NCI-H524 treated with DMSO at 0.1 percent for 48 hours (cell line): ENCODE measurements at places on chromosomes 12 and 14.

- no peak for DNase-seq
Observed at GRCh38 chr12:127650626-127651025, 616.3 kb upstream of the TMEM132C start.

DNA sequence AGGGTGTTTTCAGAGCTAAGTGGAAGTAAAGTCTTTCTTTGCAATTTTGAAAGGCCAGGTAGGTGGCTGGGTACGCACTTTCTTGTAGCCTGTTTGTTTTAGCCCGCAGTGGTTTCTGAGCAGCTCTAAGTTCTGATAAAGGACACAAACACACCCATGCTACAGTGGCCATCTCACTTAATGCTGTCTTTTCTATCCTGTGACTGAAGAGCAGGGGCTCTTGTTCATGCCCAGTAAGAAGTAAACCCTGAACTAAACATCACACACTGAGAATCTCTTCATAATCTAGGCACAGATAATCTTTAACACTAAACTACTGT is 427.2 kb downstream of the RAD51B start:
- DNase-seq: no peak

- DNase-seq: no peak
Observed at GRCh38 chr12:54005531-54005852, 3.3 kb upstream of the HOXC8 start.

- peak; percentile 50 for DNase-seq
Observed at GRCh38 chr12:95336387-95337067, 118.9 kb downstream of the VEZT start.

GRCh38 chr14:94047581-94047980 is 21.4 kb downstream of the OTUB2 start:
- DNase-seq: no peak

GRCh38 chr14:103501921-103502669 is 20.5 kb downstream of the CKB start:
- DNase-seq: no peak

DNA sequence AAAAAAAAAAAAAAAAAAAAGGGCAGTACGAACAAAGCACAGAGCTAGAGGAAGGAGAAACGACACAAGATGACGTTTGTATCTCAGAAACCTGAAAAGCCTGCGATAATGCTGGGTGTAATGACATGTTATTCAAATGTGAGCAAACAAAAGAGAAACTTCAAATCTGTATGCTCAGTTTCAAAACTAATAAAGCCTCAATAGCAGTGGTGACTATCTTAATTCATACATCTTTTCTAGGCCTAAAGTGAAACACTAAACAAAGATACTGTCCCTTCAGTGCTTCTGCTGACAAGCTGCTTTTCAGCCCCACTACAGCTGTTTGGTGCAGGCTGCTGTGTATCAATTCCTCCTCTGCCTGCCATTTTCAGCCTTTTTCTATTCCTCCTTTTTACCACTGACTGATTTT is 15.8 kb downstream of the ITPR2 start:
- no peak for DNase-seq

GRCh38 chr12:25009496-25010092 is 60.7 kb upstream of the BCAT1 start:
- DNase-seq: no peak

DNA sequence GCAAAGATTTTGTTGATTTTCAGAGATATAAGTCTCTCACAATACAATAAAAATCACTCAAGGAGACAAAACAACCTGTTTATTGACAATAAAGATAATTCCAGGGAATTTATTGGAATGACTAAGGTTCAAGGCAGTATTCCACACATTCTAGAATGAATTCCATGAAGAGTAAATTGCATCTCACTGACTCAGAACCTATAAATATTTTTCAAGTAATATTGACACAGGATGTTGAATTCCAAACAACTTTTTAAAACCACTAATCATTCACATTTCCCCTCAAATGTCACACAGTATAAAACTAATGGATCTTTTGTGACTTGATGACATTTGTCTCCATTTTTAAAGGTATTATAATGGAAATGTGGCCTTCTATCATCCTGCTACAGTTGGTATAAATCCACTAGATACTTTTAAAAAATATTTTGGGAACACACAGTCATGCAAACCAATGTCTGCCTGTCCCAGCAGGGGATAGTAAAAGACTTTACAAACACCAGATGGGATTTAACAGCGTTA is 42.1 kb upstream of the LGR5 start:
- DNase-seq: no peak

DNA sequence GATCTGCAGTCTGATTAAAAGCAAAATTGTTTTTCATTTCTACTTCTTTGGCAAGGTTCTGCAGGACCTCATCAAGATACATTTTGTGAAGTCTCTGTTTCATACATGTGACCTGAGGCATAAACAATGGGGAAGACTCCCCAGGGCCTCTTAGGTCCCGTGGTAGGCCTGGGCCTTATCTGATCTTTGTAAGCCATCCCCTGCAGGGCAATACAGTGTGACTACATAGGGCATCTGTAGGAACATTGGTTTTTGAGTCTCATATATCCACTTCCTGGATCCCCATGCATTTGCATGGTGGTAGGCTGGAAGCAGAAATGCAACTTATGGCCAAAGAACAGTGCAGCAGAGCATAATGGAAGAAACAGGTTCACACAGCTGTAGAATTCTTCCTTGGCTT is 6.0 kb downstream of the FAR2 start:
- DNase-seq: no peak

DNA sequence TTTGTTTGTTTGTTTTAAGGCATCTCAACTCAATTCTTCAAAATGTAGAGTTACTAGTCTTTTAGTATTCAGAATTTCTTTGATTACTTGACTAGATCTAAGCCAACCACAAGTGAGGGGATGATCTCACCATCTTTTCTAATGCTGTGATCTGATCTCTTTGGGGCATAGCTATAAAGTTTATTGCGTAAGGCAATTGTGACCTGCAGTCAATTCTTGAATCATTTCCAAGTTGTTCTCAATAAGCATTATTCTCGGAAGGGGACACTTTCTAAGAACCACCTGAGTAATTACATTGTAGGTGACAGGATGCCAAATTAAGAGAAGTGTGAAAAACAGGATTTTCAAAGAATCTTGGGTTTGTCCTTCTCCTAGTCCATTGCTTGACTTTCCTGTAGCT is 13.1 kb downstream of the DACT1 start:
- DNase-seq: no peak

GRCh38 chr12:998020-998874 is 7.2 kb downstream of the ERC1 start:
- DNase-seq: no peak

- no peak for DNase-seq
Observed at GRCh38 chr14:99647411-99647810, 2.5 kb downstream of the HHIPL1 start.

GRCh38 chr14:36975834-36976233 is 196.6 kb downstream of the SLC25A21 start:
- DNase-seq: peak; percentile 99

- DNase-seq: no peak
Observed at GRCh38 chr12:6029401-6029800, 84.3 kb upstream of the ANO2 start.

DNA sequence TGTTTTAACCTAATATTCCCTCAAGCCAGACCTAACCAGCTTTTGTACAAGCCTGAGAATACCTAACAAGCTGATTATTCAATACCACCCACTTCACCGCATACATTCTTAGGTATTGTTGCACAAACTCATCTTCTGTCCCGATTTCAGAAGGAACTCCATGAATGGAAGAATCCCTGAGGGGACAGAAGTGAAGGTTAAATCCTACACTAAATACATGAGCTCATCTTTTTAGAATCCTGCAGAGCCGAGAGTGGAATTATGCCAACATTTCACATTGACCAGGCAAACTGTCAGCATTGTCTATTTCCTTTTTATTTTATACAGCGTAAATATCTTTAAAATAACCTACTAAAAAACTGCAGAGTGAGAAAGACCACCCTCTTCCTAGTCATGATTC is 140.7 kb upstream of the PRICKLE1 start:
- no peak for DNase-seq

DNA sequence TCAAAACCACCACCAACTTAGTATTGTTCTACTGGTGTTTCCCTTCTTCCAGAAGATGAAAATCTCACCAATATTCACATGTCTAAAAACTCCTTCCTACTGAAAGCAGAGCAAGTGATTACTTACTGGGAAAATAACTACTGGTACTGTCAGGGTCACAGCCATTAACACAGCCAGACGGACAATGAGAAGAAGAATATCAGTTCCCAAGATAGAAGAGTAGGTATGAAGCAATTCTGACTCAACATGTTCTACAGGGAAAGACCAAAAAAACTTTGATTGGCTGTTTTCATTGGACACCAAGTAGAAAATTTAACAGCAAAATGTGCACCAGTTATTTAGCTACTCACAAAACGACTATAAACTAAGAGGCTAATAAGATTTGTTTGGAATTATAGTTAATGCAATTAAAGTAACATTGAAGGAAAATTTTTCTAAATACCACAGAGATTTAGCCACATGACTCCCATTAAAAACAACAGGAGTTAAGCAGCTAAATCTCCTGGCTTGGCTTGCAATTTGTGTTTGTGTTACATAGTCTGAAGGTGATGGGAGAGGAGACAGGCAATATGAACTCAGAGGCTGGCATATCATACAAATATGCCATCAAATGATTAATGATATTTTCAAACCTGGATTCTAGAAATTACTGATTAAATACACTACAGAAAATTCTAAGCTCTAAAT is 9.5 kb downstream of the SLC38A2 start:
- no peak for DNase-seq

DNA sequence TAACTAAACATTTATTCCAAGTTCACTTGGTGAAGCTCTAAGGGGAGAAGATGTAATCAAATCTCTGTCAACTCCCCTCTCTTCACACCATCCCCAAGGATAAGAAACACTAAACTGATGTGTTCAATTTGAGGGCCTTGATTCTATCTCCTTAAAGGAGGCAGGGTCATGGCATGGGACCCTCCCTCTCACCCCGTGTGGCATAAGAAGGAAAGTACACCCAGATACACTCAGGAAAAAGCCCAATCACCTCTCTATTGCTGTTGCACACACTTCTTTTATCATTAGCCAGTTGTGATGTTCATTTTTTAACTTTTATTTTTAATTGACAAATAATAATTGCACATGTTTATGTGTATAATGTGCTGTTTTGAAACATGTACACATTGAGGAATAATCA is 35.1 kb downstream of the WASHC3 start:
- no peak for DNase-seq

DNA sequence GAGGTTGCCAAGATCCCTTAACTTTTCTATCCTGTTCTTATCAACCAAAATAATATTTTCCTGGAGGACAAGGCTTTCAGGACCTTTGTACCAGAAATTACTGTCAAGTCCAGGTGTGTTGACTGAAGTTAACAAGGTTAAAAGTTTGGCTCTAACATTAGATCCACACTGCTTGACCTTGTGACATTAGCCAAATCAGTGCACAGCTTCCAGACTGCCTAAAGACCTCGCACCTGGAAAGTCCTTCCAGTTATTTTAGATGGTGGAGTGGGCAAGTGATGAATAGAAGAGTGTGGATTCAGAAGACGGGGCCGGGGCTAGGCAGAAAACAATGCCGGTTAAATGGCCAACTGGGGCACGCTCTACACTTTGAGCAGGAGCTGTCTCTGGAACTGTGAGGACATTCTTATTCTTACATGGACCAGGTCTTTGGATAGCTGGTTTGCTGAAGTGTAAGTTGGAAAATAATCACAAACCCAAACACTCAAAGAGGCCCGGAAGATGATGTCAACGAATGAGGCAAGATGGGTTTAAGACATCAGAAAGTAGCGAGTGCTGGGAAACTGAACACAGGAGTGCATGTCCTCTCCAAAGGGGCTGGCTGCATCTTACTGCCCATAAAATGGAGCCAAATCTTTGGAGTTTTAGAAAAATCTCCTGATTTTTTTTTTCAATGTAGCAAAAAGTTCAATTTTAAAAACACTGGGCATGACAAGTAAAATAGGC is 56.3 kb downstream of the NIN start:
- DNase-seq: no peak

DNA sequence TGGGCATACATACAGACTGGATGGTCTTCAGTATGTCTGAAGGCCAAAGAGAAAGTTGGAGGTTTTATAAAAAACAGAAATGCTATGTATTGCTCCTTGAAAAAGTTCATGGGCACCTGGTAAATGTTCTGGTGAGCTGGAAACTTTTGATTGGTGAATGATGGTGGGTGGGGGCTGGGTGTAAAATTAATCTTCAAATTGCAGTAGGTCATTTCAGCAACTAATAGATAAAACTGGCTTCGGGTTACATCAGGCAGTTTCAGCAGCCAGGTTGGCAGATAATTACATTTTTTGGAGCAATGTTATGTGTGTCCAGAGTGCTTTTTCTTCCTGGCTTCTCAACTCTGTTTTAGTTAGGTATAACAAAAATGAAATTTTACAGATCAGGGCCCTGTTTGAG is 35.3 kb downstream of the SDR9C7 start:
- DNase-seq: no peak

- DNase-seq: no peak
Observed at GRCh38 chr14:77746064-77746702, 14.8 kb downstream of the SNW1 start.

DNA sequence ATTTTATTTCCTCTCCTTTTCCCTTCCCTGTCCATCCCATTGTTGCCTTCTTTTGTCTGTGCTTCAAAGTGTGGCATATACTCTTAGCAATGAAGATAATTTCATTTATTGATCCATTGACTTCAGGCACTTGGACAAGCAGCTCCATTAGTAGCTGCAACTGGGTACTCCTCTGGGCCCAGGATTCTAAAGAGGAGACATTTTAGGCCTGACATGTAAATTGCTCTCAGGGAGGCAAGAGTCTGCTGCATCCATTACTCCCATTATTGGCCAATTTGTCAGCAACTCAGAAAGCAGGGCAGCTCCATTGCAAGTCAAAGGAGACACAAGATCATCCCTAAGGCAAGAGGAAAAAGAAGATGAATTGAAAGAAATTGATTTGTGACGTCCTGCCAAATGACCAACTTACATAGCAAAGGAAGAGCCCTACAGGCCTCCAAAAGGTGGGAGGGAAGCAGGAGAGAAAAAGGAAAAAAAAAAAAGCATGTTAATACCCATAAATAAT is 1094.1 kb upstream of the FLRT2 start:
- no peak for DNase-seq

GRCh38 chr12:22474970-22475720 is 69.2 kb downstream of the C2CD5 start:
- DNase-seq: no peak

DNA sequence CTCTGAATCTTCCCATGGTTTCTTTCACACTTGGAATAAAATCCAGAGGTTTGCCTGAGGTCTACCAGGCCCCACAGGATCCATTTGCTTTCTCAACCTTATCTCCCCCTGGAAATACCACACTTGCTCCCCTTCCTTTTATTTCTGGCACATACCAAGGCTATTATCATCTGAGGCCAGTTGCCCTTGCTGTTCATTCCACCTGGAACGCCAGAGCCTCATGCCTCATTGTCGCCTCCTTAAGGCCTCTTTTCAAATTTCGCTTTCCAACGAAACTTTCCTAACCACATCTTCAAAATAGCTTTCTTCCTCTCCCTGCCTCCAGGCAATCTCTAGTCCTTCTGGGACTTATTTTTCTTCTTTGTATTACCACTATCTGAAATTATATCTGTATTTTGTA is 11.2 kb upstream of the LRIG3 start:
- no peak for DNase-seq
